SK-N-SH (cell line): ENCODE measurements at places on chromosomes 3 and 15.

GRCh38 chr3:197001106-197001971 lies 28.3 kb downstream of the MELTF start:
- no peak for DNase-seq

- no peak for DNase-seq
Measured at GRCh38 chr15:58559904-58560588, 128.3 kb downstream of the LIPC start.

DNA sequence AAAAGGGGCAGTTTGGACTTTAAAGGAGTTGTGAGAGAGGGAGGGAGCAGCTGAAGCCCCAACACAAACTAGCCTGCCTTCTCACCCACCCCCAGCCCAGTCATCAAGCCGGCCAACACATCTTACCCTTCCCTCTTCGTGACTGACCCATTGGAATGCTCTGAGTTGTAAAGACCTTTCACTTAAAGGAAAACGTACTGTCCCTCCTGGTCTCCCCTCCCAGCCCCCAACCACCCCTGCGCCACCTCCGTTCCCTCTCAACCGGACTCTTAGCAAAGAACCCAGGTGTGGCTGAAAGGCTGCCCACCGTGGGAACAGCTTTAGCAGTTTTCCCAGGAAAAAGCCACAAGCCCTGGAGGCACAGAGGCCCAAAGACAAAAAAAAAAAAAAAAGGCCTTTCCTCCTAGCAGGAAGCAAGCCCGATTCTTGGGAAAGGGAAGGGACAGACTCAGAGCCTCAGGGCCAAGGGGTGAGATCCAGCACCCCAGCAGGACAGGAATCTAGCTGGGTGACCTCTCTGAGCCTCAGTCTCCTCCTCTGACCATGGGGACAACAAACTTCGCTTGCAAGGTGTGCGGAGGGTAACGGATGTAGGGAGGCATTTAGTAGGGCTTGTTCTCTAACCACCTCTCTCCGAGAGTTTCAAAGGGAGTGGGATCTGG lies 2.4 kb downstream of the CYP11A1 start:
- no peak for DNase-seq

DNA sequence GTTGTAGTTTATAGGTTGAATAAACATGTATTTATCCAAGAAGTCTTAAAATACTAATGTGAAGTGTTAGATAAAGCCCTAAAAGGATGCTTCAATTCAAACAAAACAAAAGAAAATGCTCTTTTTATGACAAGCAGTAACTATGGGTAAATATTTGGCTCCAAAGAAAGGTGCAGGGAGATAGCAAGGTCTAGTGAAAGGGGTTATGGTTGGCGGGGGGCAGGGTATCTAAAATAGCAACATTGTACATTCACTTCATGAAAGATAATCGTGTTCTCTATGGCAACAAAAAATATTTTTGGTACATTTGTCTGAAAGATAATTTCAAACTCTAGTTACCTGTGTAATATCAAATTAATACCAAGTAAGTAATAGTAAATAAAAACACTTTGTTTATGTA lies 149.5 kb downstream of the FGF12 start:
- no peak for DNase-seq

DNA sequence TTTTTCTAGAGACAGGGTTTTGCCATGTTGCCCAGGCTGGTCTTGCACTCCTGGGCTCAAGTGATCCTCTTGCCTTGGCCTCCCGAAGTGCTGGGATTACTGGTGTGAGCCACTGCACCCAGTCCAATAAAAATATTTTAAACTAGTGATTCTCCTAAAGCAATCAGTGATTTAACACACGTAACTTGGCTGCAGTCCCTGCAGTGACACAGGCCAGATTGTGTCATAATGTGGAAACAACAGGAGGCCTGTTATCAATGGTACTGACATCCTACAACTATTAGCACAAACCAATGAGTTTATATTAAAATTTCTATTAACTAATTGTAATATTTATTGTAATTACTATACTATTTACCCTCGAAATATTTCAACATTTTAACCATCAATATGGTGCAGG lies 1.6 kb upstream of the SEC61A1 start:
- no peak for DNase-seq

DNA sequence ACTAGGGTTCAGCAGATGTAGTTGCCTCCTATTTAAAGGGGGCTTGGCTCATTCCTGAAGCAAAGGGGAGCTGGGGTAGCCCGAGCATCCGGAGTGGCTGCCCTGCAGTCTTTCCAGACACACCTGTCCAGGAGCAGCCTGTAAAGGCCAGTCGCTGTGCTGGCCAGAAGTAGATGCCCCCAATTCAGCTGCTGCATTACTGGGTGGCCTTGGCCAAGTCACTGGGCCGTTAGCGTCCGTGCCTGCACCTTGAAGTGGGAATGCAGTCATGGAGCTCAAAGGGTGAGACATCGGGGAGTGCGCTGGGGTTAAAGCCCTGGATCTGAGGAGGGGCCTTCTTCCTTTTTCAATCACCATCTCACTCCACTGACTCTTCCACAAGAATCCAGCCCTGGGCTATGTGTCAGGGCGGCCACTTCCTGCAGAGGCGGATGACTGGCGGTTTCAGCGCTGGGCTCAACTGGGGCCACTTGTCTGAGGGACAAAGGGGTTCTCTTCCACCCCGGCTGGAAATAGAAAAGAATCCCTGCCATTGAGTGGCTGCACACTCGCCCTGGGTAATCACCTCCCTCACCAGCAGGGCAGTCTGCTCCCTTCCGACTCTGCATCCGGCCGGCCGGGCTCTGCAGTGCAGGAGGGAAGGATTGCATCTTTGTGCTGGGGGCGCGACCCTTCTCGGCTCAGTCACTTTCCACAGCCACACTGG lies 11.8 kb downstream of the ALDH1A3 start:
- no peak for DNase-seq

GRCh38 chr3:9172851-9173321 lies 76.6 kb downstream of the SRGAP3 start:
- DNase-seq, result peak; percentile 68

- no peak for DNase-seq
Measured at GRCh38 chr3:106332884-106333283, 464.1 kb upstream of the CBLB start.

GRCh38 chr15:85913461-85913860 lies 118.7 kb upstream of the KLHL25 start:
- DNase-seq, result no peak

GRCh38 chr3:73459711-73460110 lies 165.0 kb downstream of the PDZRN3 start:
- DNase-seq, result no peak

GRCh38 chr3:151918253-151919029 lies 45.0 kb downstream of the SUCNR1 start:
- DNase-seq, result peak; percentile 12

- DNase-seq, result no peak
Measured at GRCh38 chr15:50821476-50821875, 56.0 kb upstream of the SPPL2A start.

GRCh38 chr3:46368569-46368968 lies 2.2 kb upstream of the CCR5 start:
- DNase-seq, result peak; percentile 14

- peak; percentile 5 for DNase-seq
Measured at GRCh38 chr3:105827959-105828358, 40.9 kb downstream of the CBLB start.

GRCh38 chr3:46860017-46860809 lies 3.0 kb downstream of the MYL3 start:
- no peak for DNase-seq

DNA sequence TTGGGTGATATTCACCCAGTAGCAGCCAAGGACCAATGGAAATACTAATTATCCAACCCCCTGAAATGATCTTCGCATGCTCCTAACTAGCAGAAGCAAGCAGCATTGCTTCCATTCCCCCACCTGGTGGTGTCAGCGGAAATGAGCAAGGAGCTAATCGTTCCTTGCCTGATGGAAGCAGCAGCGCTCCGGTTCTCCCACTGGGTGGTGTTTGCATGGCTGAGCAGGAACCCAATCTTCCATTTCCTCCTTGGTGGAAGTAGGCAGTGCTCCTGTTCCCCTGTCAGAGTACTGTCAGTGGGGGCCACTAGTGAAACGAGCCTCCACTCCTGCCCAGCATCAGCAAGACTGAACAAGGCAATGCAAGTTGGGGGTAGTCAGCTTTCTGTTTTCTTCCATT lies 311.5 kb downstream of the CACNA2D3 start:
- DNase-seq, result peak; percentile 20

DNA sequence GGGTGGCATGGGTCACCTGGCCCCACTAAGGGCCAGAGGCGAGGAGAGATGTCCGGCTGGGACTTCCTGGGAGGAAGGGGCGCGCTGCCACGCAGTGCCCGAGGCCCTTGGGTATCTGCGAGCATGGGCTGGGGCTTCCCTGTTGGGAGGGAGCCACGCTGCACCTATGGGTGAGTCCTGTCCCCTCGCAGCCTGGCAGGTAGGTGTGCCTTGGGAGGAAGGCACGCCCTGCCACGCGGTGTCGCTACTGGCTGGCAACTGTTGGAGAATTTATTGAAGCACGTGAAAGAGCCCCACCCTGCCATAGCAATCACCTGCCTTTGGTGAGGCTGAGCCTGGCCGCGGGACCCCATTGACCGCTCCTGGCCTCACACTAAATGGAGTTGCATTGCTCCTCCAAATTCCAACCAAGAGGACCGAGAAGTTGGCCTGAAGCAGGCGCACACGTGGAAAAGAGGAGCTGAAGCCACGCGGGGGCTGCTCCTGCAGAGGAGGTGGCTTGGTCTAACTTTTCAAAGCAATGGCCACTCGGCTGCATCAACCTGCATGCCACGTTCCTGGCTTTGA lies 134.2 kb downstream of the TJP1 start:
- DNase-seq, result no peak

- peak; percentile 79 for DNase-seq
Measured at GRCh38 chr3:196969134-196969659, 564 bp upstream of the PIGZ start.

GRCh38 chr15:70066447-70066846 lies 31.3 kb downstream of the TLE3 start:
- DNase-seq, result no peak

- no peak for DNase-seq
Measured at GRCh38 chr3:66363148-66363547, 137.7 kb downstream of the LRIG1 start.

GRCh38 chr3:169172535-169172934 lies 491.0 kb downstream of the MECOM start:
- no peak for DNase-seq

DNA sequence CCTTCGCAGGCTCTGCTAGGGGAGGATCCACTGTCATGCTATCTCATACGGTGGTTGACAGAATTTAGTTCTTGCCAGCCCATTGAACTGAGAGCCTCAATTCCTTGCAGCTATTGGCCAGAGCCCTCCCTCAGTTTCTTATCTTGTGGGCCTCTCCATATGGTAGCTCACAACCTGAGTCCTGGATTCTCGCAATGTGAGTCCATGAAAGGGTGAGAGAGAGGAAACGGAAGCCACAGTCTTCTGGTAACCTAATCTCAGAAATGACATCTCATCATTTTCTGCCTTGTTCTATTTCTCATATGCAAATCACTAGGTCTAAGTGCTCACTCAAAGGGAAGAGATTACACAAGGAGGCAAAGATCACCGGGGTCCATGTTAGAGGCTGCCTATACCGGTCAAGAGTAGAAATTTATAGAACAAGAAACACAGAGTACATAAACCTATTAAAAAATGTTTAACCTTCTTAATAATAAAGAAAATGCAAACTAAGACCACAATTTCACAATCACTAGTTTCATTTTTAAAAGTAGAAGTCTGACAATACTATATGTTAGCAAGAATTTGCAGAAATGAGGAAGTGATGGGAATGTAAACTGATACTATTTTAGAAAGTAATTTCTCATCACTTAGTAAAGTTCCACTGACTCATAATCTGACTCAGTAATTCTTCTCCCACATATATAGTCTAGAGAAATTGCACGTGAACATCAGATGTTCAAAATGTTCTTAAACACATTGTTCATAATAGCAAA lies 378.4 kb upstream of the AGTR1 start:
- DNase-seq, result no peak

- no peak for DNase-seq
Measured at GRCh38 chr3:59653405-59654122, 603.7 kb upstream of the CFAP20DC start.

DNA sequence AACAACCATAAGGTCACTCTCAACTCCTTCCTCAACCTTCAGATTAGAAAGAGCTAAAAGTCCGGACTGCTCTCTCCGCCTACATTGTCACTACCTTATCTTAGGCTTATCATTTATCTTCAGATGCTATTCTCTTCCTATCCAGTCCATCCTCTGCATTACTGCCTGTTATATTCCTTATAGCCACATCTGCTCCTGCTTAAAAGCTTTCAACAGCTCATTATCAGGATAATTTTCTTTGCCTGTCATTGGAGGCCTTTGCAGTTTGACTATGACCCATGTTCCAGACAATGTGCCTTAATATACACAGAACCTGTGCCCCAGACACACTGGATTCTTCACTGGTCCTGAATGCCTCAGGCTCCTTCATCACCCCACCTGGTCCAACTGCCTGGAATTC lies 184.1 kb upstream of the SETMAR start:
- DNase-seq, result peak; percentile 33

DNA sequence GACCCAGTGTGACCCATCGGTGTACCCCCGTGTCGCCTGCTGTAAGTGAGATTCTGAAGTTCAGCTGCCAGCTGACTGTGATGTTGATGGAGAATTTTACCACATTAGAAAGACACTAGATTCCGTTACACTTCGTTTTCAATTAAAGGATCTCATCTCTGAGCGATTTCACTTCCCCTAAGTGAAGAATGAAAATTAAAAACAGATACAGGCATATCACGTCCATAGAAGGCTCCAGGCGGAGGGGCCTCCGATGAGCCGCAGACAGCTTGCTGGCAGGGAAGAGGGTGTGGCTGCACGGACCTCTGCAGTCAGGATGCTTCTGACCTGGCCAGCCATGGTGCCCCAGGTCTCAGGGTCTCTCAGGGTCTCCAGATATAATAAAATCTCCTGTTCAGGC lies 6.6 kb upstream of the CPN2 start:
- no peak for DNase-seq

GRCh38 chr15:42053914-42054313 lies 33.1 kb upstream of the PLA2G4E start:
- DNase-seq, result no peak

GRCh38 chr3:123420416-123420968 lies 28.4 kb downstream of the ADCY5 start:
- DNase-seq, result no peak

GRCh38 chr15:29124581-29125381 lies 144.8 kb downstream of the NSMCE3 start:
- no peak for DNase-seq

- no peak for DNase-seq
Measured at GRCh38 chr3:168817177-168817576, 721.5 kb upstream of the GOLIM4 start.

DNA sequence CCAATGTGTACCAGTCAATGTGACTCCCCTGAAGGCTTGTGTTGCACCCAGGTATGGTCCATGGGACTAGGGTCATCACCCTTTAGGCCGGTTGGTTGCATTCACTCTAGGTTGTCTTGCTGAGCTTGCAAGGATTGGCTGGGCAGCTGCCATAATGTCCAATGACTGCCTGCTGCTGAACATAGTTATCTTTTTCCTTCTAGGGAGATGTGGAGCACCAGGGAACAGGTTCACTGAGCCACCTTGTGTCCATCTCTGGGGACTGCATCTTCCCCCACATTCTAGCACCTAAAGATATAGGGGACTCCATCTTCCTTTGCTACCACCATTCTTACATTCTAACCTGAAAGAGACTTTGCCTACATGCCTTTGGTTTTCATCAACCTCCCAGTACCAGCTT lies 580.4 kb upstream of the TBL1XR1 start:
- peak; percentile 52 for DNase-seq
